Frontal cortex (tissue), 4 donors: ENCODE measurements at places on chromosomes 11 and 22.

DNA sequence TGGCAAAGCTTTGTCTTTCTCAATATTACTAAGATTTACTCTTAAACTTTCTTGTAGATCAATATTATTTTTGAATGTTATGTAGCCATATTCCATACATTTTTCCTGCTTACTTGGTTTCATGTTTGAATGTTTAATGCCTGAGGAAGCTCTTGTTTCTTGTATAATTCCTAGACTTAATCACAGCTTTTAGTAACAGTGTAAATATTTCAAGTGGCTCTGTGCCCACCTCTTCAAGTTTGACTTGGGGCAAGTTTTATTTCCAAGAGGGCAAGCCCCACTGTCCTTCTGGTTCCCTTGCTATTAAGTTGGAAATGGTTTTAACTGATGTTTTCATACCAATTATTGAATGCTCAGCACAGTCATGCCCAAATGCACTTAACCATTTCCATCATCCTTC lies 1004.1 kb downstream of the OPCML start:
- no peak for DNase-seq

DNA sequence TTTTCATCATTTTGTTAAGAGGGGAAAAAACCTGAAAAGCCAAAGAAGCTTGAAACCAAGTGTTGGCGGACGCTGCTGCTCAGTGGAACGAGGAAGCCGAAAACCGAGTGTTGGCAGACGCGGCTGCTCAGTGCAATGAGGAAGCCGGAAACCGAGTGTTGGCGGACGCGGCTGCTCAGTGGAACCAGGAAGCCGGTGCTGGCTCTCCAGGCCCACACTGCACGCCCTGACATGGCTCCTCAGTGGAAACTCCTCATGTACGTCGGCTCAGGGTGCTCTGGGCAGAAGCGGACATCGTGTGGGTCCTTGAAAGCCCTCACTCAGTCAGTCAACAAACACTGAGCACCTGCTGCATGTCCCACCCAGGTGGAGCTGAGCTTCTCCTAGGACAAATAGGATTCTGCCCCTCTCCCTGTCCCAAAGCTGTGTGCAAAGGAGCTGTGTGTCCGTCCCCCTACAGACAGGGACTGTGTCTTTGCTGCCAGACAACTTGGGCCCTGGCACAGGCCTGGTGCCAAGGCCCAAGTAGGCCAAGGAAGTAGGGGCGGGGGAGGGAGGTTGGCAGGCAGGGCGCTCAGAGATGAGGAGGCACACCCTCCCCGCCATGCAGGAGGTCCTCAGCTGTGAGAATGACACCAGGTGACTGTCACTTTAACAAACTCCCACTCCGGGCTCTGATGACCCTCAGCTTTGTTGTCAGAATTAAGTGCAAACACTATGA lies 37.3 kb downstream of the PHF21B start:
- no peak for DNase-seq

DNA sequence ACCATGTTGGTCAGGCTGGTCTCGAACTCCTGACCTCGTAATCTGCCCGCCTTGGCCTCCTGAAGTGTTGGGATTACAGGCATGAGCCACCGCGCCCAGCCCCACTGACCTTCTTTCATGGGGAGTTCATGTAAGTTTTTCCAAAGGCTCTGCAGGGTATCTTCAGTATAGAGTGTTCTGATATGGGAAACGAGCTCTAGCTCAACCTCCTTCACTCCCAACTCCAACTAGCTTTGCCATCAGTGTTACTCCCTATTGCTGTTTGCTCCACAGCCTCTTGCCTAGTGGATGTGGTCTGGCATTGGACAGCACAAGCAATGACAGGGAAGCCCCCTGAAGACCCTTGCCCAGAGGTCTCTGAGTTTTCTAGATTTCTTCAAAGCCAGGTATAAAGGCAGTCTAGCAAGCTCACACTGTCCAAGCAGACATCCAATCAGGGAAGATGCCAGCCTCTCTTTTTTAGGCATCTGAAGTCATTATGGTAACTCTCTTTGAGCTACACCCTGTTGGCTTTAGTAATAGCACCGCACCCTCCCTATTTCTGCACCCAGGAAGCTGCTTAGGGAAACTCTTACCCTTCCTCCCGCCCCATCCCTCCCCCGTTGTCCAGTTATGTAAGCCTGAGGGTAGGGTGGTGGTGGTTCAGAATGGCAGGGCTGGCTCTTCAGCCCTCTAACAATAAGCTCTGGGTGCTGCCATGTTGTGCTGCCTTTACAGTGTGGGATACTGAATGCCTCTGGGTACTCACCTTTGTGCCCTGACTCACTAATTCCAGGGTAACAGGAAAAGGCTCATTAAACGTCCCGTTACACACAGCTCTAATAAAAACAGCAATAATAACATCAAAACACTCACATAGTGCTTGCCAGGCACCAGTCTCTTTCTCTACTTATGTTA lies 41.4 kb upstream of the CLDN5 start:
- no peak for DNase-seq

- no peak for DNase-seq
Observed at GRCh38 chr22:27680636-27681035, 120.9 kb downstream of the MN1 start.

GRCh38 chr11:45655831-45656230 lies 9.6 kb downstream of the CHST1 start:
- no peak for DNase-seq

- DNase-seq, result no peak
Observed at GRCh38 chr11:85752890-85753581, 57.9 kb downstream of the SYTL2 start.

DNA sequence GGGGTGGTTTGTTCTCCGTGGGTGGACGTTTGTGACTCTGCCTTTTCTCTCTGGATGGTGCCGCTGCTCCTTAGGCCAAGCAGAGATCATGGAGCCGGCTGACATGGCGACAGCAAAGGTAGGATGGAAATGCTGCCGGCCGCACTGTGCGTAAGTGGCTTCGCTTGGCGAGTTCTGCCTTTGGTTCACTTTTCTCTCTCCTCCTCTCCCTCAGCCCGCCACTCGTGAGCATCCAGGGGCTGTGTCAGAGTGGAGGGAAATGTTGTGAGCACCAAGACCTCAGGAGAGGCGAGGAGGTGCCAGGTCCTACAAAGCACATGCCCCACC lies 80.5 kb downstream of the GRAMD1B start:
- DNase-seq, result no peak

DNA sequence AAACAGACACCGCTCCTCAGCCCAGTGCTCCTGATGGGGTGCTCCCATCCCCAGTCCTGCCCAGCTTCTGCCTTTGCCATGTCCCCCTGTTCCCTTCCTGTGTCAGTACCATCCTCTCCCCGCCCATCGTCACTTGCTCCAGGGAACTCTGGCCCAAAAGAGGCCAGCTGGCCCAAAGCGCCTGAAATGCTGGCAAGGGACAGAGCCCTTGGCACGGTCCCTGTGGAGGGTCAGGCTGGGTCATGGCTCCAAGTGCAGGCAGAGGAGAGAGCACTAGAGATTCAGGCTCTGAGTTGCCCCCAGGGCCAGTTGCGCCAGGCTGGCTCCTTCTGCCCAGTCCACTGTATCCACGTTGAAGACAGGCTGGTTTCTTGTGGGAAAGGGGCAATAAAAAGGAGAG lies 8.4 kb upstream of the HDHD5 start:
- DNase-seq, result no peak

GRCh38 chr11:20477418-20478090 lies 90.0 kb downstream of the PRMT3 start:
- DNase-seq, result no peak

- no peak for DNase-seq
Observed at GRCh38 chr22:25849522-25849921, 107.5 kb downstream of the MYO18B start.

DNA sequence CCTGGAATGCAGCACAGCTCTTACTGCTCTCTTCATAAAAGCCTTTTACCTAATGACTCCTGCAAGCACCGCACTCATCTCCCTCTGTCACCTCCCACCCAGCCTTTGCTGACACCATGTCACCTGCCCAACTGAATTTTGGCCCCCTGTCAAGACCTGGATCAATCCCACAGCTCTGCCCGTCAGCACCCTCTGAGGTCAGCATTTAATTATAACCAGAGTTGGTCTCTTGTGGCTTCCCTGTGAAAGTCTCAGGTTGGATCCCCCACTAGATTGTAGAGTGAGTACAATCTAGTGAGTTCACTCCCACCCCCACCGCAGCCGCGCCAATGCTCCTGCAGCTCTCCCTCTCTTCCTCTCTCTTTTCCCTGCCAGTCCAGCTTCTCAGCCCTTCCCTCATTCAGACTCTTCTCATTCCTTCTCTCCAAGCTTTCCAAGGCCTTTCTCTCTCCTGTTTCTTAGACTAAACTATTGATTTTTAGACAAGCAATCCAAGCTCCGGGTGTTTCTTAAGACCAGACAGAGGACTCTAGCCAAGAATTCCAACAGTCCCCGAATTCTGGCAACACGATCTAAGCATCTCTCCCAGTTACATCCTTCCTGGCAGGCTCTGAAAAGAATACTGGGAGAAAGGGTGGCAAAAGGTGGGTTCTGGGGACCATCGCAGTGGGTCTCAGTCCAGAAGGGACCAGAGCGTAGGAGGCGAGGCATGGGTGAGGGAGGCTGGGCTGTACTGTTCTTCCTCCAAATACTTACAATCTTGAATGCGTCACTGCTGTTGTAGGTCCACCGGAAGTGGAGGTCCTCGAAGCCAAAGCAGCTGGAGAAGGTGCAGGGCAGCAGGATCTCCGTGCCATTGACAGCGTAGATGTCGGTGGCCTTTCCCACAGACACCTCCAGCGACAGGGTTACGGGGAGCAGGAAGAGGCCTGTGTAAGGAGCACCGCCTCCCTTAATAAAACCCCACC lies 8.0 kb downstream of the SCN4B start:
- no peak for DNase-seq

- no peak for DNase-seq
Observed at GRCh38 chr11:74504100-74504691, 10.7 kb upstream of the LIPT2 start.
